Esophagus mucosa (tissue), 1 donor: ENCODE measurements at places on chromosomes 4 and X. TPM values are rescaled to one million over a fixed set of nuclear protein-coding genes. Genes with fewer than 3 reads are reported as not detected.

The SERTM2 gene
- not detected for total RNA-seq

The ADH1A gene
- total RNA-seq = not detected

The PTPN13 gene
- 87.3 TPM for total RNA-seq

The CFAP299 gene
- total RNA-seq = not detected

The FOXP3 gene
- total RNA-seq = 0.76 TPM

The NSG1 gene
- 58.5 TPM for total RNA-seq

The MXRA5 gene
- 3.9 TPM for total RNA-seq

The EVC2 gene
- 1.8 TPM for total RNA-seq

The ARAP2 gene
- 28.5 TPM for total RNA-seq

The MAGEB1 gene
- total RNA-seq = not detected

The MAGEA12 gene
- total RNA-seq = not detected

The GRIA3 gene
- total RNA-seq = 0.36 TPM

The AKAP14 gene
- total RNA-seq = not detected

The LRCH2 gene
- total RNA-seq = 0.12 TPM

The CPE gene
- 15.4 TPM for total RNA-seq

The GABRG1 gene
- total RNA-seq = not detected

The SLC25A14 gene
- 8.4 TPM for total RNA-seq

The IQCM gene
- total RNA-seq = not detected

The FGG gene
- total RNA-seq = 0.64 TPM

The ITIH6 gene
- not detected for total RNA-seq

The HMGN5 gene
- total RNA-seq = 3.7 TPM

The CABS1 gene
- total RNA-seq = not detected

The RPGR gene
- 7.1 TPM for total RNA-seq

The CAPN6 gene
- total RNA-seq = 21.4 TPM

The MAGEA2 gene
- not detected for total RNA-seq

The CUL4B gene
- total RNA-seq = 37.2 TPM

The SMIM31 gene
- total RNA-seq = not detected

The VCX2 gene
- total RNA-seq = not detected

The CLOCK gene
- 32.9 TPM for total RNA-seq

The GC gene
- 0.40 TPM for total RNA-seq

The FABP2 gene
- total RNA-seq = not detected

The CTAG1B gene
- total RNA-seq = not detected

The TRIM61 gene
- total RNA-seq = not detected

The BTC gene
- 1.4 TPM for total RNA-seq

The SSX2 gene
- total RNA-seq = not detected

The GUCY2F gene
- total RNA-seq = not detected

The SPANXN3 gene
- not detected for total RNA-seq

The KIF4A gene
- total RNA-seq = 9.4 TPM

The CCDC158 gene
- total RNA-seq = not detected

The LGI2 gene
- total RNA-seq = 0.20 TPM

The KLHL8 gene
- total RNA-seq = 6.4 TPM

The RNF150 gene
- 1.6 TPM for total RNA-seq

The MANBA gene
- total RNA-seq = 10.7 TPM
